Activated effector memory CD4-positive, alpha-beta T cell treated with anti-CD3 and anti-CD28 coated beads, Interleukin-2, amount 50 U/mL, for 16 hours (primary cell): ENCODE measurements at places on chromosomes 2 and 18.

DNA sequence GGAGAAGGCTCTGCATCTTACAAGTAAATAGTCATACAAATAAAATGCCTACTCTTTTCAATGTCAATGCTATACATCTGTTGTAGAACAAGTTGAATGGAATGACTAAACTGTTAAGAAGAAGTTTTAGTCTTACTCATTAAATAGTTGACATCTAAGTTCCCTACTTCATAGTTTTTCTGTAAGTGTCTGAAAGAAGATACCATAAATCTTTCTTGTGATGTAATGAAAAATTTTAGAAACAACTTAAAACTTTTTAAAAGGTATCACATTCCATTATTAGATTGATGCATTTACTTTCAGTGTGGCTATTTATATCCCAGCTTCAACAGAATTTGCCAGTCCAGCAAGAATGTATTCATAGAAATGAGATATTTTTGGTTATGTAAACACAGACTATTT lies 185.2 kb upstream of the EPC2 start:
- no peak for DNase-seq

DNA sequence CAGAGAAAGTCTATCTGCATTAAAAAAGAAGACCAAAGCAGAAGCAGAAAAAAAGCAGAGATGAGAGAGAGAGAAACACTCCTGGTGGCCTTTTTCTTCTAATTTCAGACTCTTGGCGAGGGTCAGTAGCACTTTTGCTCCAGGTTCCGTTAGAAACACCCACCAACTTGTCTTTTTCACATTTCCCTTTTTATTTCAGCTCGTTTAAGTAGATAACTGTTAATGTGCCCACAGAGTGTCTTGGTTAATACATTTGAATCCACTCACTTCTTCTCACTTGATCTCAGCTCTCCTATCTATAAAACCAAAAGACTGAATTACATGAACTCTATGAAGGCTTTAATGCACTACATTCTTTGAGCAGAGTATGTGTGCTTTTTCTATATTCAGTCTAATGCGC lies 63.1 kb downstream of the AAK1 start:
- no peak for DNase-seq

- DNase-seq, result peak; percentile 72
Observed at GRCh38 chr2:130836501-130837174, at the start of gene ARHGEF4. TSS of gene ARHGEF4 (plus strand) at chr2:130836914. CDS start at chr2:130836954, 40 bp downstream.

DNA sequence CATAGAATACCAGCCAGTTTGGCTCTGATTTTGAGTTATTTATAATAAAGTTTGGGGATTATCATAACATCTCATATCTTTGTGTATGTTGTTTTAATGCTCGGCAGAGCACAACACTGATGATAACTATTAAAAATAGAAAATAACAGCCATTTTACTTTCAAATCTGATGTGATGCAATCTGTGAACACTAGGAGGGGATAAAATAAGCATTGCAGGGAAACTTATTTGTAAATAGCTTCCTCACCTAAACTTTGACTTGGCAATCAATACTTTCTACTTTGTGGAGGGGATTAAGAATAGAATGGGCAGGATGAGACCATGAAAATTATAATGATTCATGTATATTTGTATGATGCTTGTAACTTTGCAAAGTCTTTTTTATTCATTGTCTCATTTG lies 54.4 kb downstream of the USP14 start:
- no peak for DNase-seq

- no peak for DNase-seq
Observed at GRCh38 chr2:220033546-220033945, 406.1 kb downstream of the SLC4A3 start.

DNA sequence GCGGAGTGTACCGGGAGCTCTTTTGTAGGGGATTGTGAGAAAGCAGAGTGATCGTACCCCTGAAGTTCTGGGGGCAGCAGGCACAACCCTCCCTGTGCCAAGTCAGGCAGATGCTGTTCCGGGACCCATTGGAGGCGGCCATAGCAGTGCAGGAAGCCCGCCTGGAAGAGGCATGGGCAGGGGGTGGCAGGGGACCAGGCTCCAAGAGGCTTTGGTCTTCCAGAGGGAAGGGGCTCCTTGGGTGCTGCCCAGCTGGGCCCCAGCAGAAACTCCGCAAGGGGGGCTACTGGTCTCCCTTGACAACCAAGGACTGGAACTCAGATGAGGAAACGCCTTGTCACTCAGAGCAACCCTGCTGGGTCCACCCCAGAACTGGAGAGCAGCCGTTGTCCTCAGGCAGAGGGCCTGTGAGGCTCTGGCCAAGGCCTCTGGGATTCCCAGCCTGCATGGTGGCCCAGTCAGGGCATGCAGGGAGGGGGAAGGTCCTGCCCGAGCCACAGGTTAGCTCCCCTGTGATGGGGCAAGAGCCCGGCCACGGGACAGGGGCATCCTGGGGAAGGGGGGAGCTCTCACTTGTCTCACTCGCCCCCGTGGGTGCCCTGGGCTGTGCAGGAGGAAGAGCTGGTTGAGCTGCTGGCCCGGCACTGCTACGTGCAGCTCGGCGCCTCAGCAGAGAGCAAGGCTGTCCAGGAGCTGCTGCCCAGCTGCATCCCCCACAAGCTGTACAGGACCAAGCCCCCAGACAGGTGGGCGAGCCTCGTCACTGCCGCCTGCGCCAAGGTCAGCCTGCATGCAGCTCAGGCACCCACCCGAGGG lies 21.0 kb upstream of the GPR17 start:
- peak; percentile 60 for DNase-seq

- DNase-seq, result no peak
Observed at GRCh38 chr2:27320958-27321543, 1.8 kb downstream of the MPV17 start.

GRCh38 chr2:207224381-207224780 lies 58.6 kb upstream of the KLF7 start:
- no peak for DNase-seq

GRCh38 chr2:112216167-112216566 lies 38.7 kb downstream of the ZC3H8 start:
- no peak for DNase-seq

GRCh38 chr2:241728627-241729026 lies 5.8 kb upstream of the D2HGDH start:
- DNase-seq, result no peak

- DNase-seq, result no peak
Observed at GRCh38 chr2:8574196-8575037, 107.4 kb upstream of the ID2 start.

- peak; percentile 72 for DNase-seq
Observed at GRCh38 chr2:55010149-55010591, 40.1 kb downstream of the RTN4 start.

DNA sequence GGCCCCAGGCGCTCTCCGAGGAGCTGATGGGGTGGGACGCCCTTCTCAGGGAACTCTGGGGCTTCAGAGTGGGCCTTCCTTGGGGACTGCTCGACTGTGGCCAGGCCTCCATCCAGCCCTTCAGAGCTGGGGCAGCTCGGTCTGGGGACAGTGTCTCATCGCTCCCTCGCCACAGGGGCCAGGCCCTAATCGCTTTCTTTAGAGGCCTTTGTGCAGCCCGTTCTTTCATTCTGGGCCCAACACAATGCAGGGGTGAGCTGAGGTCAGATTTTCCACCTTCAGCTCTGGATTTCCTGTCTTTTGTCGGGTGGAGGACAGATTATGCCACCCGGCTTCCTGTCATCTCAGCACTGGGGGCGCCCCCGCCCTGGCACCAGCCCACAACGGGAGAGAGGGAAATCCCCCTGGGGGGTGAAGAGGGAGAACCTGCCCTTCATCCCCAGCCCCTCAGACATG lies 25.2 kb downstream of the MYCN start:
- peak; percentile 82 for DNase-seq
